Activated naive CD8-positive, alpha-beta T cell treated with anti-CD3 and anti-CD28 coated beads, Interleukin-2, amount 50 U/mL, for 16 hours (primary cell): ENCODE measurements at places on chromosomes 5 and 9.

DNA sequence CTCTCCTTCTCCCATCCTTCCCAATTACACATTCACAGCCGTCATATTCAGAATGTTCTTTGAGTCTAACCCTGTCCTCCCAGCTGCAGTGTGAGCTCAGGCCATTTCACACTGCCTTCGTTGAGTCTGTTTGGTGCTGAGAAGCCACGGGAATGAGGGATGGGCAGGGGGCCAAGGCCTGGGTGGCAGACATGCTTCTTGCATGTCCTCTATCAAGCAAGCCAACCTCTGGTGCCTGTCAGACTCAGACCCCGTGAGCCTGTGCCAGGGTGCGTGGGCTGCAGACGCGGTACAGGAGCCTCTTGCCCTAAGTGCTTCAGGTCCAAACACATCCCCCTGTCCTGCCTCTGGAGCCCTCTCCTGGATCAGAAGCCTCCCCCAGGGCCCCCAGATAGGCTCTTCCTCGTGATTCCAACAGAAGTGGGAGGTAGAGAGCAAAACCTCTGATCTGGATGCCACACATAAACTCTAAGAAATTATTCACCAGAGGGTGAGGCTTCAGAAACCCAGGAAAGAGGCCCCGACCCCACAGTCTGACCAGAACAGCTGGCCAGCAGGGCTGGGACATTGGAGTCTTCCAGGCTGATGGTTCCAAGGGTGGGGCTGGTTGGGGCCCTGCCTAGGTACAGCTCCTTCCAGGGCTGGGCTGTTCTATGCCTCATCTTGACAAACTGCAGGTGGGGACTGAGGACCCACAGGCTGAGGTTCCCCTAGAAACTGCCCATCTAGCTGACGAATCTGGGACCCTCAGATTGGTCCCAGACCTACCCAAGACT, 46.7 kb upstream of the CDKN2AIPNL start:
- no peak for DNase-seq

DNA sequence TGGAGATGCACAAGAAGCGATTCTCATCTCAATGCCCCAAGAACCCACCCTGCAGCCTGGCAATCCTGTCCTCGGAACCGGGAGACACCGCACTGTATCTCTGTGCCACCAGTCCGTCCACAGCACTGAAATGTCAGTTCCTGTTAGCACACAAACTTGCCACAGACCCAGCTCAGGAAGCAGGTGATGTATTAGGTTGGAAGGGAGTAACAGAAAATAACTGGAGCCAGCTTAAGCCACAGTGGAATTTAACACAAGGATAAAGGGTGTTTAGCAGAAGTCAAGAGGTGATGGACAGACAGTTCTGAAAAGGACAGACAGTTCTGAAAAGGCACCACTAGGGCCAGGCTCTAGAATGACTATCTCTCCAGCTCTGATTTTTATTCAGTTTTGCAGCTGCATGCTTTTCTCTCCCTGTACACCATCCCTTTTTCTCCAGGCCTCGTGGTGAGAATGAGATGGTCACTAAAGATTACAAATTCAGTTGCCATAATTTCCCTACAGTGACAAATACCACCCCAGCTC, 114.4 kb downstream of the ANKRD18B start:
- no peak for DNase-seq

DNA sequence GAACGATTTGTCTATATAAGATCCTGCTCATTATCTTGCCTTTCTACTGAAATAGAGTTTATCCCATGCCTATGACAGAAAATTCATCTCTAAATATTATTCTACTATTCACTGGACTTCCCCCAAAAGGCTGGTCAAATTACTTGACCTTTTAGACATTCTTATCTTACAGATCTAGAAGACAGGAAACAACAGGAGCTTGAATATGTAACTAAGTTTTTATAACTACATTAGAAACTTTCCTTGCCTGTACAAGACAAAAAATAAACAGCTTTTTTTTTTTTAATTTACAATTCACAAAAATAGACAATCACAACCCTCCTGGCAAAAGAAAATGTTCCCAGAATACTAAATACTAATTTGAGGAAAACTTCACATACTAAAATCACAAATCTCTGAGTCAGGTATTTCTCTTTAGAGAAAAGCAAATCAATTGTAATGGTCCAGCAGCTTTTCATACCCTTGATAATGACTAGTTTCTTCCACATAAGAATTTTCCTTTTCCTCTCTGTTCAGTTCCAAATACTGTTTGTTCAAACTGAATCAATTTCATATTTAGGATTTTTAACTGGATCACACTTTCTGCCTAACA, 68.6 kb downstream of the MLLT3 start:
- DNase-seq = no peak

GRCh38 chr9:1515557-1515956, 465.4 kb downstream of the DMRT2 start:
- DNase-seq = no peak

DNA sequence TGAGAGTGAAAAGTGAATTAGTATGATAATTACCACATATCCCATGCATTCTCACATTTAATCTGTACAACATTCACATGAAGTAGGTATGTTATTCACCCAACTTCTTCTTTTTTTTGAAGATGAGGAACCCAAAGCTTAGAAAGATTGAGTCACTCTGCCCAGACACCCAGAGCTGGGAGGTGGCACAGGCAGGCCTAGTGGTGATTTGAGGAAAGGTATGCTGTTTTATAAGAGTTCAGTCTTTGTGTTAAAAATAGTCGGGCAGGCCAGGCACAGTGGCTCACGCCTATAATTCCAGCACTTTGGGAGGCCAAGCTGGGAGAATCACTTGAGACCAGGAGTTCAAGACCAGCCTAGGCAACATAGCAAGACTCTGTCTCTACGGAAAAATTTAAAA, 285.3 kb downstream of the NR3C1 start:
- no peak for DNase-seq
